NCI-H524 treated with DMSO at 0.1 percent for 48 hours (cell line): ENCODE measurements at places on chromosomes 2 and 18.

GRCh38 chr2:235749771-235750160 is 255.9 kb downstream of the AGAP1 start:
- no peak for DNase-seq

DNA sequence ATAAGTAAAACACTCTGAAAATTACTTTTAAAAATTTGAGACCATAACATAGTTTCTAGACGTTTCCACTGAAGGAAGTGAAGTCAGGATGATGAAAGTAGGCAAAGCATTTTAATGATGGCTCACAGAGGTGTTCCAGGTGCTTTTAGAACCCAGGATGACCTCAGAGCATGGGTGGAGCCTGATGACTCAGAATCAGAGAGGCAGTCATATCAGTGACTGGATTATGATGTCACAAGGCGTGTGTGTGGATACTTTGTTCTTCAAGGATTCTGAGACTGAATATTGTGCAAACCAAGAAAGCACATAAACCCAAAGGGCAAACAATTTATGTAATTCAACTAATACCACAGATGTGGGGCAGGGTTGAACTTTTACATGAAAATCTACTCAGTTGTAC is 208.0 kb upstream of the FBXO11 start:
- no peak for DNase-seq

DNA sequence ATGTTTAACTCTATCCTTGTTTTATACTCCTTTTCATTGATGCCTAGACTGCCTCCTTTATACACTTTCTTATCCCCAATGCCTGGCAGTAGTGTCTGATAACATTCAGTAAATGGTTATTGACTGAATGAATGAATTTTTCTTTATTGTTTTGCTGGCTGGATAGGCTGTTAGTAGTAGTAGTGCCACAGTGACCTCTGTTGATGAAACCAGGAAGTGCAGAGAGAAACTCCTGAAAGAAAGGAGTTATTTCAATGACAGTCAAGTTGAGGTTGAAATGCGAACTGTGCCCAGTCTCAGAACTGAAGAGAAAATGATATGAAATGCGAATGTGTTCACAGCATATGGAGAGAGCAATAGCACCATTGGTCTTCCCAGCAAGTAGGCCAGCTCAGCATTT is 26.8 kb upstream of the SLC9A2 start:
- no peak for DNase-seq

GRCh38 chr2:240646176-240646899 is 21.1 kb downstream of the GPR35 start:
- DNase-seq: no peak

GRCh38 chr2:24850944-24851343 is 57.7 kb downstream of the CENPO start:
- DNase-seq: no peak

DNA sequence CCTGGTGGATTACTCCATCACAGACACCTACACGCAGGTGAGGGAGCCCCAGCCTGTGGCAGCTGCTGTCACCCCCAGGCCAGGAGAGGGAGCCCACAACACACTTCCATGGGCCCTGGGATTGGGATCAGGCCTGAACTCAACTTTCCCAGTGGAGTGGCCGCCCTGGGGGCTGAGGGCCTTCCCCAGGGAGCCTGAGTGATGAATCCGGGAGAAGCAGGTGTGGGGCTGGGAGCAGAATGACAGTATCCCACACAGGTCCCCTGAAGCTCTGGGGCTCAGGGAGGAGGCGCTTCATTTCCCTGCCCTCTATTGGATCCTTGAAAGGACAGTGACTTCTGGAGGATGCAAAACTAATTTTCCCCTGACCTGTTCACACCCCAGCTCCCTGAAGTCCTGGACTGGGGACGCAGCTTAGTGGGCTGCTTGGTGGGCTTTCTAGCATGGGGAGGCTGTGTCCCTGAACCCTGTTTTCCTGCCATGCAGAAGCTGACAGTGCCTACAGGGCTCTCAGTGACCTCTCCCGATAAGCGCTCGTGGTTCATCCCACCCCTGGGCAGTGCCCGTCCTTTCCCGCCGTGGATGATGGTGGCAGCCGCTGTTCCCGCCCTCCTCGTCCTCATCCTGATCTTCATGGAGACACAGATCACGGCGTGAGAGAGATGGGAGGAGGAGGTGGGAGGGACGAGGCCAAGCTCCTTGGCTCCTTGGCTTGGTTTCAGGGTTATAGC is 11.0 kb downstream of the SLC4A3 start:
- no peak for DNase-seq

DNA sequence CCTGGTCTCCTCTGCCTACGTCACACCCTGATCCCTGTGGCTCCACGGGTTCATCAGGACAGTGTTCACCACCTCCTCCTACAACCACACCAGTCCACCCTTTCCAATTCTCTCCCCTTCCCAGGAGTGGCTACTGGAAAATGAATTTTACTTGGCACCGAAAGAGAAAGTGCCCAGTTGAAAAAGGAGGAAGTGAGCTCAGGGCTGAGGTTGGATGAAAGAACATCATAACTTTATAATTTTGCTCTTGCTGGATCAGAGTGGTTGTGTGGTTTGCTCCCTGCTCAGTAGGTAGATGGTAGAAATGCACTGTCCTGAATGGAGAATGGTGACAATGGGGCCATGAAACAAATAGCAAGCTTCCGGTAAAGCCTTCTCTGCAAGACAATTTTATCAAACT is 140.3 kb upstream of the DDX18 start:
- no peak for DNase-seq

GRCh38 chr2:48510329-48510728 is 19.6 kb upstream of the STON1 start:
- DNase-seq: no peak

- no peak for DNase-seq
Measured at GRCh38 chr2:232085826-232086425, 124.4 kb downstream of the DIS3L2 start.

GRCh38 chr2:142961202-142961601 is 83.7 kb downstream of the KYNU start:
- no peak for DNase-seq

DNA sequence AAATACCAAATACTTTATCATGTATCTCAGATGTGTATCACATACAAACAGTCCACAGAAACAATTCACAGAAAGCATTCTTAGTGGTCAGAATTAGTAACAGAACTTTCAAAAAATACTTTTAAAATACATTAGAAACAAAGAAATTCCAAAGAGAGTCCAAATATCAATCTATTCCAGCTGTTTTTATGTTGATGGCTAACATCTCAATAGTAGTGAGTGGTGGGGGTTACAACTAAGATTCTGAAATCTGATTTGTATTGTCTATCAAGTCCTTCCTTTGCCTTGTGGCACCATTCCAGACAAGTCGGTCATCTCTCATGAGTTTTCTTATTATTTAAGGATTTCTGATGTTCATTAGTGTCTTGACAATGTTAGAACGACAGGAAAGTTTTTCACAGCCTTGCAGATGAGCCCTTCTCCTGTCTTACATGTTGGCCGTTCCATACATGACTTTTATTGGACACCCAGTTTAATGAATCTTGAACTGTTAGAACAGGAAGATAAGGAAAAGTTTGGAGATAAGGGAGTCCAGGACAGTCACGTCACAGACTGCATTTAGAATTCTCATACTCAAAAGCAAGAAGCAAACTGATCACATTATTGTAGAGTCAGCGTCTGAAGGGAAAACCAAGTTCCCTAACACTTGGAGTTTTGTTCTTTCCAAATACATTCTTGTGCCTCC is 410.3 kb downstream of the PID1 start:
- DNase-seq: no peak

DNA sequence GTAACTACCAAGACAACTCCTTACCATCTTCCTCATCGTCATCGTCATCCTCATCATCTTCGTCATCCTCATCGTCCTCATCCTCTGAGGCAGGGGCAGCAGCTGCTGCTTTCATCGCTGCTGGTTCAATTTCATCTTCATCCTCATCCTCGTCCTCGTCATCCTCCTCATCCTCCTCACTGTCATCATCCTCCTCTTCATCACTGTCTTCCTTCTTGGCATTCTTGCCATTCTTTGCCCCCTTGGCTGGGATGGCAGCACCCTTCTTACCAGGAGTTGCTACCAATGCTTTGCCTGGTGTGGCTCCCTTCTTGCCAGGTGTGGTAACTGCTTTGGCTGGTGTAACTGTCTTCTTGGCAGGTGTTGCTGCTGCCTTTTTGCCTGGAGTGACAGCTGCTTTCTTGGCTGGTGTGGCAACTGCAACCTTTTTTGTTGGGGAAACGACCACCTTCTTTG is 2.7 kb downstream of the NCL start:
- DNase-seq: no peak

- no peak for DNase-seq
Measured at GRCh38 chr2:10786240-10786982, 26.2 kb downstream of the PDIA6 start.

DNA sequence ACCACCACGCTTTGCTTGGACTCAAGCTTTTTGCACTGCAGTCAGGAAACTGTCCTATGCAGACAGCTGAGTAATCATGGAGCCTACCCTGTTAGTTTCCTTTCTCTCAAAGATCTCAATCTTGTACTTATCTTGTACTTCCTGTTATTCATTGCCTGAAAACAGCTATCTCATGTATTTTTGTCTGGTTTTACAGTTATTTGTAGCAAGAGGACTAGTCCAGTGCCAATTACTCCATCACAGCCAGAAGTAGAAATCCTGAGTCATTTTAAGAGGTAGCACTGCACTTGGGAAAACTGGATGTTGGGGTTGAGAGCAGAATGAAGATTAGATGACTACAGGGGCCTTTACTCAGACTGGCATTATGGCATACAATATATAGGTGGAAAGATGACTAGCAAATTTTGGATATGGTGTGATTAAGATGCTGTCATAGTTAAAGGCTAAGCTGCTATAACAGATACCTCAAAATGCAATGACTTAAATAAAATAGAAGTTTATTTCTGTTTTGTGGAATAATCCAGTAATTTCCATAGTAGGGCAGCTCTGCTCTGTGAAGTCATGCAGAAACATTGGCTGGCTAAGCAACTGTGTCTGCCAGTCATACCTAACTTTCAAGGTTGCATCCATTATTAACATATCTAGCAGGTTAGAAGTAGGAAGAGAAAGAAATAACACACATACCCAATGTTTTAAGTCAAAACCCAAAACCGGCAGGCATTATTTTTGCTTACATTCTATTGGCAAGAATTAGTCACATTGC is 21.1 kb upstream of the CHMP3 start:
- no peak for DNase-seq

GRCh38 chr2:191679818-191680600 is 2.1 kb downstream of the NABP1 start:
- DNase-seq: no peak

GRCh38 chr2:23433282-23433681 is 48.3 kb downstream of the KLHL29 start:
- no peak for DNase-seq

DNA sequence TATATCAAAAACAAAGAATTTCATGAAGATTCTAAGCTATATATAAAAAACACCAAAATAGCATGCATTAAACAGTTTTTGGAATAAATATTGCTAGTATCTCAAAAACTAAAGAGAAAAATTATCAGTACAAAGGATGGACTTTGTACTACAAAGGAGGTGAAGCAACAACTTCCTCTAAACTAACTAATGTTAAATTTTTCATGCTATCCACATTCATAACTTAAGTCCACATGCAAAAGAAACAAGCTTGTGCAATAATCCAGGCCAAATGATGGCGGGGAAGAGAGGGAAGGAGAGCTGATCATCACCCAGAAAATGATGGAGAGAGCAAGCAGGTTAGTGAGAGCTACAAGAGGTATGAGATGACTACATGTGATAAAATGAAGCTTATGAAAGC is 70.1 kb downstream of the KIDINS220 start:
- no peak for DNase-seq
